Heart left ventricle (tissue), 16 donors: ENCODE measurements at places on chromosomes 7 and 10. TPM values are rescaled to one million over a fixed set of nuclear protein-coding genes. Genes with fewer than 3 reads are reported as not detected.

- peaks cover 23% of the 10 kb centered on the region for H3K4me1 ChIP-seq
- no peaks in the 10 kb centered on the region for H3K27me3 ChIP-seq
- H3K36me3 ChIP-seq = no peaks in the 10 kb centered on the region
- no peak for DNase-seq
- no peak overlapping the region for H3K4me3 ChIP-seq
- H3K27ac ChIP-seq = no peak overlapping the region
Observed at GRCh38 chr10:89167915-89168314, 39.2 kb downstream of the CH25H start.

GRCh38 chr7:28240481-28240880, 59.9 kb upstream of the JAZF1 start:
- no peaks in the 10 kb centered on the region for H3K27me3 ChIP-seq
- no peak overlapping the region for H3K27ac ChIP-seq

GRCh38 chr7:117087639-117088396, 134.5 kb downstream of the ST7 start:
- no peaks in the 10 kb centered on the region for H3K4me1 ChIP-seq
- H3K27ac ChIP-seq = no peak overlapping the region
- DNase-seq = no peak
- no peak overlapping the region for H3K4me3 ChIP-seq
- no peaks in the 10 kb centered on the region for H3K36me3 ChIP-seq

TAS2R41 gene
- total RNA-seq = not detected

AOAH gene
- 1.9 TPM for total RNA-seq

MMD2 gene
- not detected for total RNA-seq

UNCX gene
- total RNA-seq = not detected
